T-helper 9 cell (primary cell): ENCODE measurements at places on chromosomes 11 and 22.

- no peak for DNase-seq
These were observed 201.3 kb upstream of the NTM start for GRCh38 chr11:131168839-131169713.

- DNase-seq, result no peak
These were observed 414.6 kb upstream of the LARGE1 start for GRCh38 chr22:34334893-34335292.

GRCh38 chr11:16881074-16881709 lies 133.0 kb downstream of the PLEKHA7 start:
- DNase-seq, result no peak

GRCh38 chr11:105204636-105205035 lies 65.1 kb upstream of the CARD18 start:
- DNase-seq, result no peak

DNA sequence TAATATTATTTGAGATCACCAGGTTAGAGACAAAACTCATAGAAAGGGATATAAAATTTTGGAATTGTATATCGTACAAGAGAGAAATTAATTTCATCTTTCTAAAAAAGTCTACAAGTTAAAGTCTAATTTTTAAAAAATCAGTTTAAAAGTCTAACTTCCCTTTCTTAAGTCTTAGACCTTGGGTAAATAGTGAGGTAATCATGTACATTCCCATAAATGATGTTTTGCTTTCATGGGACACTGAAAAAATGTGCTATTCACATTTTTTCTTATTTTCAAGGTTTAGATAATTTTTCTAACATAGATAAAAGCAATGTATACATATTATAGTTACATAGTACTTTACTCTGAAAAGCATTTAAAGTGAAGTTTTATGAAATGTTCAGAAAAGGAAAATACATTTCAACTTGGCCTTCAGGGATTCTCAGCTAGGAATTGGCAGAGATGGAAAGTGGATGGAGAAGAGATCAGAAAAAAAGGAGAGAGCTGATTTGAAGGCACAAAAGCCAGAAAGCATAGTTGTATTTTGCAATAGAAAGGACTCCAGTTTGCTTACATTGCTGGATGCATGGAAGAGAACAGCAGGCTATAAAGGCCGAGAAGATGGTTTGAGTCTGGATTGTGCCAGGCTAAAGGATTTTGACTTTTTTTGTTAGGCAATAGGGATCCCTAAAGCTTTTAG lies 194.0 kb downstream of the CASP12 start:
- no peak for DNase-seq
